ENCODE measurements at places on chromosomes 5 and 9.

GRCh38 chr5:172008689-172009141 lies 2.3 kb upstream of the FBXW11 start:
- DNase-seq = no peak

GRCh38 chr5:80619086-80619485 lies 35.4 kb upstream of the MSH3 start:
- DNase-seq = no peak

DNA sequence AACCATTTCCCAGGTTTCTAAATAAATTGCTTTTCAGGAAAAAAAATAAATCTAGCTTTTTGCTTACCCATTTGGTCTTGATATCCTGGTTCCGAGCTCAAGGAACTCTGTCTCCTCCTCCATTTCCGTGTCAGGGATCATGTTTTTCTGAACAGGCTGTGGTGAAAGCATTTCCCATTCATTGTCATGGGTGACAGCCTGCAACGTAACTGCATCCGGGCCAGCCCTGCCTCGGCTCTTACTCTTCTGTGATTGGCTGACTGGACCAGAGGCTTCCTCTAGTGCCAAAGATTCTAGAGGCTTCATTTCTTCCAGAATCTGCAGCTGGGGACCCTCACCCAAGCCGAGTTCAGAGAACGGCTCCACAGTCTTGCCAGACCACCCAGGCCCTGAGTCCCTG lies 61.0 kb upstream of the PCA3 start:
- DNase-seq = no peak

GRCh38 chr5:119077444-119077843 lies 6.6 kb downstream of the DMXL1 start:
- no peak for DNase-seq

GRCh38 chr5:33934176-33934575 lies 2.0 kb upstream of the RXFP3 start:
- DNase-seq = no peak

DNA sequence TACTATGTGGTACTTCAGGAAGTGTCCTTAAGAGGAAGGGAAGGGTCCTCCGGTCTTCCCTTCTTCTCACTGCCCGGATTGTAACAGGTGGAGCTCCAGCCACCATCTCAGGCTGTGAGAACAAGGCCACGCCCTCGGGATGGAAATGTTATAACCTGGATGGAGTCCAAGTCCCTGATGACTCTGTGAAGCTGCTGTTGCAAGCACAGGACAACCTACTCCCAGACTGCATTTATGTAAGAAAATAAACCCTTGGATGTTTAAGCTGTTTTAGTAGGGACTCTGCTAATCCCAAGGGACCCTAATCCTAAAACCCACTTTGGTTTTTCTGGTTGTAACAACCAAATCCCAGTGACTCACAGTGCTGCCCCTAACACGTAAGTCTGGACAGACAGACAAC lies 221.6 kb downstream of the ACTL7B start:
- DNase-seq = no peak

Measured in T47D (cell line).